Kidney epithelial cell (primary cell): ENCODE measurements at places on chromosomes 12 and 14. TPM values are rescaled to one million over a fixed set of nuclear protein-coding genes. Genes with fewer than 3 reads are reported as not detected.
A peak's percentile ranks its signal among the peaks of the same experiment; 100 is the strongest.

GRCh38 chr14:82766996-82767395 is 1233.3 kb upstream of the SEL1L start:
- no peak for DNase-seq

Gene ANG
- 0.14 and 1.1 TPM in 2 replicates for total RNA-seq

GRCh38 chr12:31645924-31646323 is 13.6 kb upstream of the ETFBKMT start:
- DNase-seq = no peak

Gene BMAL2
- 28.4 and 31.3 TPM in 2 replicates for total RNA-seq

Gene CCDC198
- total RNA-seq = 14.7 and 19.4 TPM in 2 replicates

DNA sequence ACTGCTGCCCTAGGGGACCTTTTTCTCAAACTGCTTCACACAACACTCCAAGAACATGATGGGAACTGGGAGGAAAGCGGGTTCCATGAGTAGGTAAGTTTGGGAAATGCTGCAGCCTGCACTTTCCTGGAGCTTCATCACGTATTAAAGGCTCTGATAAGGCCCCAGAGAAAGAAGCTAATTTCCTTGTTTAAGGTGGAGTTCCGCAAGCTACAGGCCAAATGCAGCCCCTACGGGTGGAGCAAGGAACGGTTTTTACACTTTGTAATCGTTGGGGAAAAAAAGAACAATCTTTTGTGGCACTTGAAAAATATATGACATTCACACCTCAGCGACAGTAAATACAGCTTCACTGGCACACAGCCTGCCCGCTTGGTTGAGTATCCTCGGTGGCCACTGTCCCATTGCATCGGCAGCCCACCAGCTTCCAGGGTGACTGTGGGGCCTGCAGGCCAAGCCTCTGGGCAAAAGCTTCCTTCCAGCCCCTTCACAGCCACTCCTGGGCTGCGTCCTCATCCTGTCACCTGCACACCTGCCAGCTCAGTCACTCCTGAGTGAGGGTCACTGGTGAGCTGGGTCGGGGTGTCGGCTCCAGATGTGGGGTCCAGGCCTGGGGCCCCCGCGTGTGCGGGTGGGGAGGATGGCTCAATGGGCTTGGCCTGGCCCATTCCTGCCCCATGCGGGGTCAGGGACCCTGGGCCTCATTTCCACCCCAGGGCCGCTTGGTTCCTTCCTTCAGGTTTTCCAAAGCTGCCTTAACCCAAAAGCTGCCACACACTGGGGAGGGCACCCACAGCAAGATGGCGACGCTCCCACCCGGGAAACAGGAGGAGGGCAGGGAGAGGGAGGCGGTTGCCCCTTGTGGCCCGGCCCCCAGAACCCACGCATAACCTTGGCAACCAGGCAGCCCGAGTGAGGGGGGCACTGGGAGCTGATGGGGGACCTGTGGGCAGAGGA is 2.4 kb downstream of the AMN start:
- no peak for DNase-seq

GRCh38 chr12:100608776-100609175 is 35.3 kb downstream of the GAS2L3 start:
- no peak for DNase-seq

DNA sequence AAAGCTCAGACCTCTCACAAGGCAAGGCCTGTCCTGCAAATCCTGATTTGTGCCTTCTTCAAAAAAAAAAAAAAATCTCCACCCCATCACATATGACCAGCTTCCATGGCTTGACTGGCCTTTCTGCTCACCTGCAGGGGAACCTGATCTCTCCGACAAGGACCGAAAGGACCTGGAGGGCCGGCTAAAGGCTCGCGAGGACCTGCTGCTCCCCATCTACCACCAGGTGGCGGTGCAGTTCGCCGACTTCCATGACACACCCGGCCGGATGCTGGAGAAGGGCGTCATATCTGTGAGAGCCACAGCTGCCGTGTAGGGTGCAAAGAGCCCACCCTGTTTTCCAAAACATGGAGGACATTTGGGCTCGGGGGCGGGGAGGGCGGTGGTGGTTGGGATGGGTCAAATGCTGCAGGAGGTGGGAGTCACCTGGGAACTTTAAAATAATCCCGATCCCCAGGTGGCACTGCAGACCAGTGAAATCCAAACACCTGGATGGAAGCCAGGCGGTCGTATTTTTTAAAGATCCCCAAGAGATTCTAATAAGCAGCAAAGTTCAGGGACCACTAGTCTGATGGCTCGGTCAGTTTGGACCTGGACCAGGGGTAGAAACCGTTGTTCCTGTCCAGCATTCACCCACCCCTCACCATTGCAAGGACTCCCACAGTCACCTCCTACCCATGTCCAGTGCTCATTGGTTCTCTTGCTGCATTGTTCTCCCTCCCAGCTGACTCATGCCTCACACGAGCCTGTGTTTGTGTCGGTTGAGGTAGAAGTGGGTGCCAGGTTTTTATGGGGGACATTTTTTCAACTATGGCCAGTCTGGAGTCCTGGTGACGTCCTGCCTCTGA is 44.8 kb downstream of the FOXN4 start:
- DNase-seq = no peak

DNA sequence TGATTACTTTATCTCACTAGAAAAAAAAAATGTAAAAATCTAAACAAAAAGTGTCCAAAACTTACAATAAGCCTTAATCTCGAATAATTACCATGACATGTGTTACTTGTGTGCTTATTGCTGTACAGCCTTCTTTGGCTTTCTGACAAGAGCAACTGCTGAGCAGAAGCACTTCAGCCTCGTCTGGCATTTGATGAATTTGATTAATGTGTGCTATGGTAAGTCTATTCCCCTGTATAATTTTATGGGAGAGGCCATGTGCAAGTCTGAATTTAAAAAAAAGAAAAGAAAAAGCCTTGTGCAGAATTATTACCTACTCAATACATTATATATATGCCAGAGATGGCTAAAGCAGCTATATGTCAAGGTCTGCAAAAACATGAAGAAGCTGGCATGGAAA is 113.9 kb downstream of the AEBP2 start:
- no peak for DNase-seq

- DNase-seq = no peak
Observed at GRCh38 chr12:113330505-113330904, 4.4 kb downstream of the SLC8B1 start.

Gene APOLD1
- total RNA-seq = 1.4 and 2.0 TPM in 2 replicates

DNA sequence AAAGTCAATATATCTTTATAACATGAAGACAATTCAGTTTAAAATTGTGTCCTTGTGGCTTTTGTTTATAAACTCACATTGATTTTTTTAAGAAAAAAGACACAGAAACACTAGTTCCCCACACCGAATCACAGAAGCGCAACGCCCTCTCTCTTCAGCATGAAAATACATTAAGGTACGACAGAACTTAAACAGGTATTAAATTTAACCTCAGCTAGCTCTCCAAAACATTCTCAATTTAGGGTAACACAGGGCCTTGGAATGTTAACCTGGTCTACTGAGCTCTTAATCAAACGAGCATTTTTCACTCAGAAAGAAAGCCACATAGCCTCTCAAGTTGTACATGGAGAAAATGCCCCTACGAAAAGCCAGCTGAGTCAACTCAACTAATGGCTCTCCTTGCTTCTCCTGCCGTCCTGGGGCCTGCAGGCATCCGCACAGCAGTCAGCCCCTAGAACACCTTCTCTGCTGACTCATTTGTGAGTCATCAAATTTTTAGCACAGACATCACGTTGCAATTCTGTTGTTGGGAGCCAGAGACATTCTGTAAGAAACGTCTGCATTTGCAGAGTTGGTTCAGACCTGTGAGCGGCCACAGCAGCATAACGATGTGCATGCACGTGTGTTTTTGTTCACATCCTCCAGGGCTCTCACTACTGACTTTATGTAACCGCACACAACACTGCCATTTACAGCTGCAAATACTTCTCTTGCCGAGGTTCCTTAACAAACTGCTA is 141.6 kb downstream of the ITPR2 start:
- peak; percentile 97 for DNase-seq
